ENCODE measurements at places on chromosomes 2 and 18.

DNA sequence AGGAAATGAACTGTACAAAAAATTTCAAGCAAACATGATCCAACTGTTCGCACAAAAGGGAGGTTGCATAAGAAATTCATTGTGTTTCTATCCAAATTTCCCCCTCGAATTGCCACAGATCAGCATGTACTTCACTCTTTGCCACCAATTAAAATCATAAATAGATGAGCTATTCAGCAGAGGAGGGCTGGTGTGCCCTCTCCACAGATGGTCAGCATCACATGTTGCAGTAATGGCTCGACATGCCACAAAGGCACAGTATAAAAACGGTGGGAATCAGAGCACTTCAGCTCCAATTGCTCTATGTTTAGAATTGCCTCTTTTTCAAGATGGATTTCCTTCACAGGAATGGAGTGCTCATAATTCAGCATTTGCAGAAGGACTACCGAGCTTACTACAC, at the start of gene G6PC2:
TSS of gene G6PC2 (plus strand) at position 289 of the 400 bp plus-strand sequence. CDS start at position 330, 41 bp downstream.
- no peak for DNase-seq

GRCh38 chr2:97740590-97741182, 27.3 kb downstream of the ZAP70 start:
- peak; percentile 62 for DNase-seq

GRCh38 chr2:16632598-16632997, 33.0 kb downstream of the CYRIA start:
- no peak for DNase-seq

GRCh38 chr2:68726608-68727367, 7.8 kb upstream of the ARHGAP25 start:
- DNase-seq, result peak; percentile 84

GRCh38 chr18:40531051-40531450, 1424.0 kb upstream of the PIK3C3 start:
- DNase-seq, result no peak

GRCh38 chr18:54149078-54149697, 75.3 kb downstream of the MBD2 start:
- peak; percentile 62 for DNase-seq

GRCh38 chr2:86016581-86016980, 89.1 kb downstream of the POLR1A start:
- no peak for DNase-seq

GRCh38 chr18:7021994-7022840, 95.4 kb downstream of the LAMA1 start:
- no peak for DNase-seq
